HFFc6 (cell line): ENCODE measurements at places on chromosomes 12 and 14. TPM values are rescaled to one million over a fixed set of nuclear protein-coding genes. Genes with fewer than 3 reads are reported as not detected.

The DNAJC22 gene
- total RNA-seq: 0.37 and 2.3 TPM in 2 replicates

The SYCP3 gene
- not detected in 2 replicates for total RNA-seq

The ANO2 gene
- total RNA-seq: 0.15 TPM in 1 of 3 replicates, not detected in the others

The LTB4R2 gene
- 2.1 to 2.3 TPM (median 2.2 TPM) in 3 replicates for total RNA-seq

The GPRC5A gene
- total RNA-seq: 182 to 315 TPM (median 188 TPM) in 3 replicates

The KRT74 gene
- not detected in 3 replicates for total RNA-seq

The HOXC9 gene
- 0.19 to 0.85 TPM (median 0.26 TPM) in 3 replicates for total RNA-seq

The KRT73 gene
- total RNA-seq: not detected in 3 replicates

GRCh38 chr14:72070458-72070857 is 138.2 kb downstream of the RGS6 start:
- no peak for DNase-seq

GRCh38 chr12:88448337-88448915 is 131.8 kb downstream of the KITLG start:
- no peak for DNase-seq

GRCh38 chr12:10607885-10608458 is 5.4 kb downstream of the MAGOHB start:
- DNase-seq: peak; percentile 13

GRCh38 chr12:120468325-120468820 is 1.2 kb downstream of the SRSF9 start:
- DNase-seq: peak; percentile 46

GRCh38 chr14:41986700-41987099 is 380.0 kb downstream of the LRFN5 start:
- DNase-seq: no peak

- DNase-seq: no peak
Measured at GRCh38 chr12:88549929-88550328, 30.3 kb downstream of the KITLG start.

GRCh38 chr12:108440736-108441135 is 74.3 kb upstream of the FICD start:
- no peak for DNase-seq

DNA sequence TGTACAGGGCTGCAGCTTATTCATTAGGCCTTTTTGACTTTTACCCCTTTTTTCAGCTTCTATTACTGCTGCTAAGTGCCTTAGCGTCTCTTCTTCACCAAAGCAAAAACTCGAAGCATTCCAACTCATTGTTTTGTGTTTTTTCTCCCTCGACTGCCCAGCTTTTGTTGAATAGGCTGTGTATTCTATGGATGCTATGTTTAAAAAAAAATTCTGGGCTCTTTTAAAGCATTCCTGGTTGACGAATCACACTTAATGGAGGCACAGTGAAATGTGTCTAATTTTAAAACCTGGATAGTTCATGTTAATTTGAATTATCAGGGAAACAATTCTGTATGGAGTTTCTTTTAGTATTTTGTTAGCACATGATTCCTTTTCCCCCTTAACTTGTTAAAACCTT is 29.7 kb downstream of the KTN1 start:
- DNase-seq: peak; percentile 53

DNA sequence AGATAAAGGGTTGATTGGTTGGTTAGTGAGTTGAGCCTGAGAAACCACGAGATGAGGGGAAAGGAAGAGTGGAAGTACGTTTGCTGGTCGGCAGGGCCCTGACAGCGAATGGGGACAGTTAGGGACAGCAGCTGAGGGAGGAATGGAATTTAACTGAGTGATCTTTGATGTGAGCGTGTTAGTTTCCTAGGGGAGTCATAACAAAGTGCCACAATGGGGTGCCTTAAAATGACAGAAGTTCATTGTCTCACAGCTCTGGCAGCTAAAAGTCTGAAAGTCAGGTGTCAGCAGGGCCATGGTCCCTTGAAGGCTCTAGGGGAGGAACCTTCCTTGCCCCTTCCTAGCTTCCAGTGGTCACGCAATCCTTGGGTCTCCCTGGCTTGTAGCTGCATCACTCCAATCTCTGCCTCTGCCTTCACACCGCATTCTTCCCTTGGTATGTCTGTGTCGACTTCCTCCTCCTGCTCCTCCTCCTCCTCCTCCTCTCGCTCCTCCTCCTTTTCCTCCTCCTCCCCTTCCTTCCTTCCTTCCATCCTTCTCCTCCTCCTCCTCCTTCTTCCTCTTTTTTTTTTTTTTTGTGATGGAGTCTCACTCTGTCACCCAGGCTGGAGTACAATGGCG is 26.0 kb upstream of the RIN3 start:
- DNase-seq: no peak

- DNase-seq: peak; percentile 9
Measured at GRCh38 chr14:86057018-86057667, 527.2 kb downstream of the FLRT2 start.

DNA sequence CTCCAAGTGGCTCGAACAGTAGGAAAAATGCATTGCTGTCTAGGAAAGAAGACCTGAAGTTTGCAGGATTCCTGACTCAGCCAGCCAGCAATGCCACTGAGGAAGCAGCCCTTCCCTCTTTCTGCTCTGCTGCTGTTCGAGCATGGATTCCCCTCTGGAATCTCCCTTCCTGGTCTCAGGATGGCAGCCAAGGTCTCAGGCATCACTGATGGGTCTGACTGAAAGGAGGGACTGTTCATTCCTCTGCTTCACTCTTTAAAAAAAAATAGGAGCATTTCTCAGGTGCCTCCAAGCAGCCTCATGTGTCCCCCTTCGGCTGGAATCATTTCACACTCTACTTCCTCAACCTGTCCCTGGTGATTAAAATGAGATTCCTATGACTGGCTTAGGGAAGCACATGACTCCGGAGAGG is 62.4 kb downstream of the SLC15A4 start:
- no peak for DNase-seq

- peak; percentile 90 for DNase-seq
Measured at GRCh38 chr12:52949413-52950331, 754 bp downstream of the KRT18 start.

DNA sequence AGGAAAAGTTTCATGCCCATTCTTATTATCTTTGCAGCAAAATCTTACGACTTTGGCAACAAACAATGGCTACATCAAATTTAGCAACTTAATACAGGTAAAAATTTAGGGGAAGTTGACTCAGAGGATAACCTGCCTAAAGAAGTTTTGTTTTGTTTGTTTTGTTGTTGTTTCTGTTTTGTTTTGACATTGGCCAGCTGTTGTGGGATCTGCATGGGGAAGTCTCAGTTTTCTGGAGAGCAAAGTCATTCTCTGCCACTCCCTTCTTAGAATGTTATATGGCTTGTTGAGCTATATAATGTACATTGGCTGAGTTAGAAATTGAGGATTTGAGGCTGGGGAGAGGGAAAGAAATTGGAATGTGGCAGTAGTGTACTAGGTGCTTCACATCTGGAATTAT is 109.5 kb downstream of the NT5DC3 start:
- no peak for DNase-seq

DNA sequence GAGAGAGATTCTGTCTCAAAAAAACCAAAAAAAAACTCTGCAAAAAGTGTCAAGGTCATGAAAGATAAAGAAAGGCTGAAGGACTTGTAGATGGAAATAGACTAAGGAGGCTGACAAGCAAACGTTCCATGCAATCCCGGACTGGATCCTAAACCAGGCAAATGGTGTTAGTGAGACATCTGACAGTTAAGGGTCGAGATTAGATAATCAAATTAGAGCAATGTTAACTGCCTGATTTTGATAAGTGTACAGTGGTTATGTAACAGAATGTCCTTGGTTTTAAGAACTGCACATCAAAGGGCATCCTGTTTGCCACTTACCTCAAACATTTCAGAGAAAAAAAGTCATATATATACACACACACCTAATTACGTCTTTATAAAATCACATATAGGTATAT is 3.5 kb upstream of the RAN start:
- DNase-seq: no peak

- DNase-seq: no peak
Measured at GRCh38 chr14:103225062-103225461, 101.8 kb downstream of the TNFAIP2 start.

GRCh38 chr14:55581342-55581771 is 1.4 kb downstream of the KTN1 start:
- no peak for DNase-seq

DNA sequence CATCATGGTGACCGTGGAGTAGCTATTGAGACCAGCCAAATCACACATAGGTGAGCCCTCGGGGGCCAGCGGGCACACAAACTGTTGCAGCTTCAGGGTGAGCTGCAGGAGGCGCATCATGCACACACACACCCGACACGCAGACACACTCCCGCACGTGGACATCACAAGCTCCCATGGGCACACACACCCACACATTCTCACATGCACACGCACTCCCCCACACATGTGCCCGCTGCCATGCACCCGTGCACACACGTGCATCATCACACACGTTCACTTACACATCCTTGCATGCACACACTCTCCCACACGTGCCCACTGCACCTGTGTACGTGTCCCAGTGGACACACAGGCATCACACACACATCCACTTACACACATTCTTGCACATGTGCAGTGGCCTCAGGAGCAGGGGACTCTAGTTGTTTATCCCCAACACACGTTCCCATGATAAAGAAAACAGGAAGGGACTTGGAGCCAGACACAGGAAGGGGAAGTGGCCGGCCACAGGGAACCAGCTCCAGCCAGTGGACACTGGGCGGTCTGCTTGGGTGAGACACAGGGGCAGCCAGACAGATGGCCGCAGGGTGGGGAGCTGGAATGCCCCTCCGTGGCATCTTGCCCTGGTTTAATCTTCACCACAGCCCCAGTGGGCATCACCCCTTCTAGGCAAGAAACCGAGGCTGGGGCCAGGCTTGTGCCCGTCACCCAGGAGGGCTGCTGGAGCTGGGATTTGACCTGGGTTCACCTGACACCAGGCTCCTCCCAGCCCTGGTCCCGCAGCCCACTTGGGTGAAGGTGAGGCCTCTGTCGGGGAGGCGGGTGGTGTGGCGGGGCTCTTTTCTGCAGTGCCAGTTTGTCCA is 49.7 kb downstream of the CYP46A1 start:
- DNase-seq: no peak

DNA sequence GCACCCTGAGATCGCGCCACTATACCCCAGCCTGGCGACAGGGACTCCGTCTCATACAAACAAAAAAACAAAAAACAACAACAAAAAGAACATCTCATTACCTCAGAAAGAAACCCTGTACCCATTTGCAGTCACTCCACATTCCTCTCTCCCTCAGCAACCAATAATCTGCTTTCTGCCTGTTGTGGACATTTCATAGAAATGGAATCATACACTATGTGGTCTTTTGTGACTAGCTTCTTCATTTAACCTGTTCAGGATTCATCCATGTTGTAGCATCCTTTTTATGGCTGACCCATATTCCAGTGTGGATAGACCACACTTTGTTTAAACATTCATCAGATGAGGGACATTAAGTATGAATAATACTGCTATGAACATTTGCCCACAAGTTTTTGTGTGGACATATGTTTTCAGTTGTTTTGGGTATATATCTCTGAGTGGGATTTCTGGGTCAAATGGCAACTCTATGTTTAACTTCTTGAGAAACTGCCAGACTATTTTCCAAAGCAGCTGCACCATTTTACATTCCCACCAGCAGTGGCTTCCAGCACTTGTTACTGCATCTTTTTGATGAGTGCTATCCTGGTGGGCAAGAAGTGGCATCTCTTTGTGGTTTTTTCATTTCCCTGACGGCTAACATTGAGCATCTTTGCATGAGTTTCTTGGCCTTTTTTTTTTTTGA is 5.9 kb upstream of the RCOR1 start:
- DNase-seq: no peak

GRCh38 chr14:52111583-52111982 is 42.7 kb upstream of the NID2 start:
- peak; percentile 71 for DNase-seq

DNA sequence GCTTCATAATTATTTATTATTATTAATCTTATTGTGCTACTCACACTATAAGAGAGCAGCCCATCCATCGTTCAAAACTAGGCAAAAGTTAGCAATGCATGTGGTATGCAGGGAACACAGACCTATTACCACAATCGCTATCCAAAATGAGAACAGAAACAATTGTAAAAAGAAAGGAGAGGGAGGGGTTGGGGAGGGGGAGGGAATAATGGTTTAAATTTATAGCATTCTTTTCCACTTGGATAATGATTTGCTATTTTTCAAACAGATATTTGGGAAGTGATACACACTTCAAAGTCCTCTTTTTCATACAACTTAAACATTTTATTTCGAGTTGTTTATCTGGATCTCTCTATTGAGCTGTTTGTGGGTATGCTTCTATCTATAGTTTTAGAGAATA is 248.6 kb upstream of the SOX5 start:
- no peak for DNase-seq

DNA sequence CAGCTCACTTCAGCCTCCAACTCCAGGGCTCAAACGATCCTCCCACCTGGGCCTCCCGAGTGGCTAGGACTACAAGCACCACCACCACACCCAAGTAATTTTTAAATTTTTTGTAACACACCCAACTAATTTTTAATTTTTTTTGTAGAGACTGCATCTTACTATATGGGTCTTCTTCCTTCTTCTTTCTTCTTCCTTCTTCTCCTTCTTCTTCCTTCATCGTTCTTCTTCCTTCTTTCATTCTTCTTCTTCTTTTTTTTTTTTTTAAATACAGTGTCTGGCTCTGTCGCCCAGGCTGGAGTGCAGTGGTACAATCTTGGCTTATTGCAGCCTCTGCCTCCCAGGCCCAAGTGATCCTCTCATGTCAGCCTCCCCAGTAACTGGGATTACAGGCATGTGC is 965 bp upstream of the CREBL2 start:
- no peak for DNase-seq

GRCh38 chr14:47846008-47846407 is 170.6 kb upstream of the MDGA2 start:
- no peak for DNase-seq

DNA sequence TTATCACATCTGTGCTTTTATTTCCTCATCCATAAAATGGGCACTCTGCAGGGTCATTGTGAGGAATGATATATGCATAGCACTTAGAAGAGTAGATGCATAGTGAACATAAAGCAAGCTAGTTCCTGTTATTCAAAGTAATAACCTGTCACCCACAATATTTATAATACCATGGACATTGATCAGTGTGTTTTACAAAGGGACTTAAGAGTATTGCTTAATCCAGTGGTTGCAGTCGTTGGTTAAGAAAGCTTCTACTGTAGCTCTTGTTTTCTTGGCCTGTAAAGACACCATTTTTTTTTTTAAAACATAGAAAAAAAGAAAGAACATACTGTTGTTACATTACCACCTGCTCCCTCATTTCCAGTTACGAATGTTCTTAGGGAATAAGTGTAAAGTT is 13.1 kb downstream of the METAP2 start:
- no peak for DNase-seq

- peak; percentile 90 for DNase-seq
Measured at GRCh38 chr12:76680940-76681339, 83.0 kb upstream of the ZDHHC17 start.

DNA sequence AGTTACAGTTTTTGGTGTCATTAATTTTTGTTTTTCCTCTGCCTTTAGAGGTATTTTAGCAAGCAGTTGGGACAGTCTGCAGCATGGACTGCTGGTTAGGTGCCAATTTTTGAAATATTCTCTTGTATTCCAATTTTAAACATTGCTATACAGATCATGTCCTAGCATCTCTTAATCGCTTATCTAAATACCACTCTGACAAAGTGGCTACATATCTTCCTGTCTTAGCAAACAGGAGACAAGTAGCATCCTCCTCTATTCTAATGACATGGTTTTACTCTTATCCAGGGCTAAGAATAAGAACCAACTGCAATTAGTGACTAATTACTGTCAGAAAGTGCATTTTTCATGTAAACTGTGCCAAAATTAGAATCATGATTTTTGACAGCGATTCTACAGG is 117.8 kb upstream of the ATP2B1 start:
- no peak for DNase-seq
